Stimulated activated CD4-positive, alpha-beta T cell treated with anti-CD3 and anti-CD28 coated beads, Interleukin-2, amount 100 ng/mL, for 48 hours (primary cell): ENCODE measurements at places on chromosomes 6 and 20.

- DNase-seq = no peak
Observed at GRCh38 chr6:46290421-46291274, 119.9 kb upstream of the ENPP5 start.

GRCh38 chr6:89406141-89406540 lies 5.9 kb downstream of the RRAGD start:
- DNase-seq = no peak

- DNase-seq = no peak
Observed at GRCh38 chr6:130307752-130308361, 58.0 kb upstream of the TMEM200A start.

- DNase-seq = no peak
Observed at GRCh38 chr6:70860045-70860444, 96.8 kb downstream of the B3GAT2 start.

- no peak for DNase-seq
Observed at GRCh38 chr6:150366118-150366778, 2.6 kb upstream of the IYD start.

- DNase-seq = peak; percentile 31
Observed at GRCh38 chr6:44630125-44631028, 242.9 kb downstream of the CDC5L start.

DNA sequence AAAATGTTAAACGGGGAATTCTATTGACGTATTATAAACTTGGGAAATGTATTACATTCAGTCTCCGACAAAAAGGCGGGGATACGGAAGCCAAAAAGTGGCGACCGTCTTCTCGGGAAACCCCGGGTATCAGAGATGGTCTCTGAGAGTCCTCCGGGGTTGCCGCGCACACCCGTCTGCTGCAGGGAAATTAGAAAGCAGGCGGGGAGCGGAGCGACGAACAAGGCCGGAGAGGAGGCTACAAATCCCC lies 1.5 kb downstream of the SALL4 start:
- no peak for DNase-seq
